ENCODE measurements at places on chromosomes 3 and 15.

GRCh38 chr3:152550284-152550683 lies 281.6 kb downstream of the MBNL1 start:
- no peak for DNase-seq

DNA sequence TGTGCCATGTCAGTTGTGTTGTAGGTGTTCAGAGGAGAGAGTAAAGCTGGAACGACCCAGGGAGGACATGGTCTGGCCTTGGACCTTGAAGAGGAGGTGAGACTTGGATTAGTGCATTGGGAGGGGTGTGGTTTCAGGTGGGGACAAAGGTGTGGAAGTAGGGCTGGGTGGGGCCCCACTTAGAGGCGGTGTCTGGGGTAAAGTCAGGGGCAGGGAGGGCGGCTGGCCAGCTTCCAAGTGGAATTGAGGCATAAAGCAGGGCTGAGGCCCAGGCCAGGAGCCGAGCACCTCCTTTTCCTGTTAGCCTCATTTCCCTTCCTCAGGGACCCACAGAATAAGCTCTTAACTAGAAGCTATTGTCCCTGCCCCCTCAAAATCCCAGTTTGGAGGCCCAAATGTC lies 36.2 kb upstream of the FLNB start:
- DNase-seq, result no peak

DNA sequence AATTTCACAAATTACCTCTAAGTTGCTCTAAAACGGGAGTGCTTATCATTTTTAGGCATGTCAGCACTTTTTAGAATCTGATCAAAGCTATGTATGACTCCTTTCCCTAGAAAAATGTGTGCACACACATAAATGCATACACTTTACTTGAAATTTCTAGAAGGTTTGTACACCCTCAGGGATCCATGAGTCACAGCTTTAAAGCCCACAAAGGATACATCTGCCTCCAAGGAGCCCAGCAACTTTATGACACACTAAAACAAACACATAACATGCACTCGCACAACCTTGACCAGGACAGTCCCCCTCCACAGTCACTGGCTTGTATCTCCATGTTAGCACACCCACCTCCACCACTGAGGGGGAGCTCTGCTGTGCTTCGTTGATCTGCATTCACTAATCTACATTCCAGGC lies 722.0 kb upstream of the CFAP20DC start:
- no peak for DNase-seq

DNA sequence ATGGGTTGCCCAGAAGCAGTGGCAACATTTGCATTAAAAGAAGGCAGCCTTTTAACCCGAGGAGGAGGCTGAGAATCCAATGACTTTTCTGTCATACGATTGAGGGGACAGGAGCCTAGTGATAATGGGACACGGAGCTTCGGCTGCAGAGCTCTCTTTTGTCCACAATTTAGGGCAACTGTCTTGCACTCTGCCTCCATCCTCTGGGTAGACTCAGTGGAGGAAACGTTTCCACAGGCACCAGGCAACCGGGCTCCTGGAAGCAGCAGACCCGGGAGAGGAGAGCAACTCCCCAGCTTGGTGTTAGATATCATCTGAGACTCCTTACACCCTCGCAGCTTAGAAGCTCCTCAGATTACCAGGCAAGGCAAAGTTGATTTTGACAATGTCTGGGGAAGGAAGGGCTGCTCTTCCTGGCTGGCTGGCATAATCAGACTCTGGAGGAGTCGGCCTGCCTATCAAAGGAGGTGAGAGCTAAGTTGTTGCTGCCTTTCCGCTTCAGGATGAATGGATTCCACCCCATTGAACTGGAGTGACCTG lies 43.5 kb upstream of the RNU6-1 start:
- DNase-seq, result no peak

DNA sequence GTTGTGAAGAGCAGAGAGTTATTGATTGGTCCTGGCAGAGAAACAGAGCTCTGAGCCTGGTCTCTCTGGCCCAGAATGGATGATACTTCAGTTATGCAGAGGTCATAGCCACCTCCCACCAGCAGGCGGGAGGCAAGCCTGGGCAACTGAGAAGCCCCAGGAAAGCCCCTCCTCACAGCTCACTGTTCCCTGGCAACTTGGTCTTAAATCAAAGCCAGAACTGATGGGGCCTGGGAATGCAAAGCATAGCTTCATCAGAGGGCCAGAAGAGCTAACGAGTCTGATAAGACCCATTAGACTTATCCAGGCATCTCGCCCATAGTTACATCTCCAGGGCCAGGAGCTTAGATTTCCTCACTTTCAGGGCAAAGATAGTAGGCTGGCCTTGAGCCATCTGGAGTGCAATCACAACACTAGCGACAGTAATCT lies 5.5 kb upstream of the COLQ start:
- DNase-seq, result no peak

- DNase-seq, result no peak
Observed at GRCh38 chr15:78170848-78171773, 21.9 kb downstream of the IDH3A start.

- DNase-seq, result no peak
Observed at GRCh38 chr15:72074335-72075060, 43.5 kb downstream of the MYO9A start.

- DNase-seq, result no peak
Observed at GRCh38 chr3:169710619-169711018, 47.1 kb upstream of the MECOM start.

DNA sequence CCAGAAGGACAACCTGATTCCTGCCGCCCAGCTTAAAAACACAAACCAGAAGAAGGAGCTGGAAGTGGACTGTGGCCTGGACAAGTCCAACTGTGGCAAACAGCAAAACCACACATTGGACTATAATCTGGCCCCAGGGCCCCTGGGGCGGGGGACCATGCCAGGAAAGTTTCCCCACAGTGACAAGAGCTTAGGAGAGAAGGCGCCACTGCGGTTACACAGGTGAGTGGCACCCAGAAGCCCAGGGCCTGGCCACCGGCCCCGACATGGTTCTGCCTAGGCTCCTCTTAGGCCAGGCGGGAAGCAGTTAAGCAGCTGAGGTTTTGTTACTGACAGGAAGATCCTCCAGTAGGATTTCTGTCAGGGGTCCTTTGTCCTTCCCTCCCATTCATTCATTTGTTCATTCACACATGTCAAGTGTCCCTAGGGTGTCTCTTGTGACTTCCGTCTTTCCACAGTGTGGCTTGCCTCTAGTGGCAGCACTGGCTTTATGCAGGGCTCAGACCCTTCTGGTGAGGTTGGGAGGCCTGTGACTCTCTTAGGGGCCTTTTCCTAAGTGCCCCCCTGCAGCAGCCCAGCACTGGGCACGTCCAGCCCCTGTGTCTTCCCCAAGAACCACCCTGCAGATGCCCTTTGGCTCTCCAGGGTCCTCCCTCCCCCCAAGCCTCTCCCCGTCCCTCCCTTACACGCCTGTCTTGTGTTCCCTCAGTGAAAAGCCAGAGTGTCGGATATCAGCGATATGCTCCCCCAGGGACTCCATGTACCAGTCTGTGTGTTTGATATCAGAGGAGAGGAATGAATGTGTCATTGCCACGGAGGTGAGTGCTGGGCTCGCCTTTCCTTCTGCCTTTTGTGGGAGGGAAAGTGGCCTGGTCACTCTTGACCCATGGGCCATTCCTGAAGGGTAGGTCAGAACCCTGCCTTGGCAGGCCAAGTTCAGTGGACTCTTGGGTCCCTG lies 7.8 kb downstream of the DLL4 start:
- no peak for DNase-seq

GRCh38 chr3:58321791-58322190 lies 10.9 kb upstream of the PXK start:
- no peak for DNase-seq

- DNase-seq, result no peak
Observed at GRCh38 chr3:151770956-151771355, 37.2 kb downstream of the AADACL2 start.

DNA sequence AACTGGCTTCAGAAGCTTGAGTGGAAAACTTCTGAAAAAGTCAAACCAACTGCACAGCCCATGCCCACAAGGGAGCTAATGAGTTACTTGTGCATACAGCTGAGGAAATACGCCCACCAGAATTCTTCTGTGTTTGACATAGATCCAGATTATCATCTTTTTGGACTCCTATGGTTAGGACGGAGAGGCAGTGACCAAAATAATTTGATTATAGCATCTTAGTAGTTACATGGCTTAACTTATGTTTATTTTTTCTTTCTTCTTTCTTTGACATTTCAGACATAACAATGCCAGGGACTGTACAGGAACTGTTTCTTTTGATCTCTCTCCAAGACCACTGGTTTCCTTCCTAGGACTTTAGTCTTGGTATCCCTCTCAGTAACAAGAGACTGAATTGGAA lies 246.1 kb upstream of the RASGRP1 start:
- no peak for DNase-seq

GRCh38 chr3:158847885-158848284 lies 46.0 kb downstream of the MFSD1 start:
- DNase-seq, result no peak

DNA sequence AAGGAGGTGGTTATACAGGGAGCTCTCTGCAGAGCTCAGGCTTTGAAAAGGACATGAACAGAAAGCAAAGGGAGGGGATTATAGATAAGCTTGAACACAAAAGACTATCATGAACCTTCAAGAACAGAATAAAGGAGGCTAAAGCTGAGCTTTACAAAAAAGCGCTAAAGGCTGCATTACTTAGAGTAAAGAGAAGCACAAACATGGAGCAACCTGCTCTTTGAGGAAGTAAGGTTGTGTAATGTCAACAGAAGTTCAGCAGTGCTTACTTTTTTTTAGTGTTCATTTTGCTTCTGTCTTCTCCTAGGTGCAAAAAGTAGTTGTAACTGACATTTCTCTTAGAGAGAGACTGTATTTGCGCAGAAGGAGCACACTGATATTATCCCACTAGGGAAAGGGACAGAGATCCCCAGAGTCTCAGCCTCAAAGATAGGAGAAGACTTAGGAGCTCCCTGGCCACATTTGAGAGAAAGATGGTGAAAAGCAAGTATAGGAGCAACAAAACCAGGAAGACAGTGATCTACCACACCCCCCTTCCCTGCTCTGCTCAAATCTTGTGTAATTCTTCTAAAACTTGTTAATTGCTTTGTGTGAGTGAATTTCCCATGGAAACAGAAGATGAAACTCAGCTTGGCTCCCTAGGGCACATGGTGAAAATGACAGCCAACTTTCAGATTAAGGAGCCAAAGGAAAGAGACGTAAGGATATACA lies 54.7 kb downstream of the QTRT2 start:
- DNase-seq, result no peak

DNA sequence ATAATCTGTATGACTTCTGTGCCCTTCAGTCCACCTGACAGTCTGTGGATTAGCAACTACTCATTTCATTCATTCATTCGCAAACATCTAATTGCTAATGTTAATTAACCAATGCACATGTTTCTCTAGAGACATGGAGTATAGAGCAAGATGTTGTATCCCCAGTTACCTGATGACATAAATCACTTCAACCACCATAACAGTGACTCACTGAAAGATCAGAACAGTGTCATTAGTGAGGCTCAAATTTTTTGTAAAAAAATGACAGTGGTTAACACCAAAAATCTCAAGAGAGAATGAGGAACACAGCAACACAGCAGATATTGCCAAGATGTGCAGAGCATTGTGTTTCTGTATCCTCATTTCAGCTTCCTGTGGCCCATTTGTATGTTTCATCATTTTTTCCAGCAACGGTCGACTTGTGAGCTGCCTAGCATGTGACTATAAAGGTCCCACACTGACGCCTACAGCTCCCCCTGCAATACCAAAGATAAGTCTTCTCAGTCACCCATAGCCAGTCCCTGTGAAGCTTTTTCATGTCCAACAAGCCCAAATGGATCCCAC lies 3.7 kb upstream of the PLD1 start:
- peak; percentile 15 for DNase-seq

- DNase-seq, result no peak
Observed at GRCh38 chr15:60551147-60551780, 72.3 kb upstream of the ICE2 start.

- DNase-seq, result no peak
Observed at GRCh38 chr3:57784089-57784735, 28.1 kb downstream of the SLMAP start.

DNA sequence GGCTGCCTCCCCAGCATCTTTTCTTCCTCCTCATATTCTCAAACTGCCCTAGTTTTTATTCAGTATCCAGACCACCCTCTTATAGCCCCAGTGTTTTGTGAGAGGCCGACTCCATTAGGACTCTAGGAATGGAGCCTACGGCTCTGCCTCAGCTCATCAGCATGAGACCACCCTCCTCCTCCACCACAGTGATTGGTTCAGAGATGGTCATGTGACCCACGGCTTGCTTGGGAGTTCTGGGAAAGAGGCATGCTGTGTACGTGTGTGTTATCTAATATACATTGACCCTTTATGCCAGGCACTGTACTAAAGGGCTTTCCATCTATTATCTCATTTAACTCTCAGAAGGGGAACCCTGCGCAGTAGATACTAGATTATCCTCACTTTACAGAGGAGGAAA lies 17.8 kb upstream of the CMTM7 start:
- DNase-seq, result no peak

- DNase-seq, result no peak
Observed at GRCh38 chr3:24433838-24434591, 60.6 kb downstream of the THRB start.

DNA sequence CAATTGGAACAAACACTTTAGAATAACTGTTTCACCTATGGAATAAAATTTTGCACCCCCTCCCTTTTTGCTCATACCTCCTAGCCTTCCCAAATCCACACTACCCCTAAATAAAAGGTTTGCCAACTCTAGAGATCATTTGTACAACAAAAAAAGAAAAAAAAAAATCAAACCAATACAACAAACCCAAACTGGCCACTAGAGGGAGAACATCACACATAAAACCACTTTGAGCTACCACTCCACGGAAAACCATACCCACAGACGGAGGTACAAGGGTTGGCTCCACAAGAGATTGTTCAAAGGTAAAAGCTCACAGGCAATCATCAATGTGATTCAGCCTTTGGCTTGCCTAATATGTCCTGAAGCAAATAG lies 47.6 kb downstream of the SETMAR start:
- DNase-seq, result peak; percentile 61

- no peak for DNase-seq
Observed at GRCh38 chr15:60091157-60091556, 87.0 kb downstream of the FOXB1 start.

GRCh38 chr15:89367485-89368451 lies 33.1 kb upstream of the POLG start:
- no peak for DNase-seq

DNA sequence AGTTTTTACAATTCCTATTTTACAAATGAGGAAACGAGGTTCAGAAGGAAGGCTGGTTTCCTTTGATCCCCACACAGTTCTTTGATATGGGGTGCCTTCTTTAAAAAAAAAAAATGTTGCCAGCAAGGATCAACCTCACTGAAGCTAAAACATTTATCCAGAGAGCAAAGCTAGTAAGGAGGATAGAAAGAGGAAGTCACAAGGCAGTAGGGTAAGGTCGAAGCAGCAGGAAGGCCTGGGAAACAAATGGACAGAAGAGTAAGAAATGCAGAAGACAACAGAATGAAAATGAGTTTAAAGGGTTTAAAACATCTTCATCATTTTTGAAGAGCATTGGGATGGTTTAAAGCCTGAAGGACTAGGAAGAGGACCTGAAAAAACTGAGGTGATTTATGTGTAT lies 30.6 kb upstream of the CP start:
- DNase-seq, result no peak

GRCh38 chr3:164488893-164489292 lies 589.4 kb downstream of the SI start:
- no peak for DNase-seq

Measured in activated CD4-positive, alpha-beta T cell treated with anti-CD3 and anti-CD28 coated beads for 4 hours (primary cell).